ENCODE measurements at places on chromosomes 4 and X.

GRCh38 chr4:82787342-82787741, 11.3 kb downstream of the SCD5 start:
- no peak for DNase-seq

- no peak for DNase-seq
Observed at GRCh38 chrX:27903960-27904359, 77.3 kb downstream of the DCAF8L1 start.

DNA sequence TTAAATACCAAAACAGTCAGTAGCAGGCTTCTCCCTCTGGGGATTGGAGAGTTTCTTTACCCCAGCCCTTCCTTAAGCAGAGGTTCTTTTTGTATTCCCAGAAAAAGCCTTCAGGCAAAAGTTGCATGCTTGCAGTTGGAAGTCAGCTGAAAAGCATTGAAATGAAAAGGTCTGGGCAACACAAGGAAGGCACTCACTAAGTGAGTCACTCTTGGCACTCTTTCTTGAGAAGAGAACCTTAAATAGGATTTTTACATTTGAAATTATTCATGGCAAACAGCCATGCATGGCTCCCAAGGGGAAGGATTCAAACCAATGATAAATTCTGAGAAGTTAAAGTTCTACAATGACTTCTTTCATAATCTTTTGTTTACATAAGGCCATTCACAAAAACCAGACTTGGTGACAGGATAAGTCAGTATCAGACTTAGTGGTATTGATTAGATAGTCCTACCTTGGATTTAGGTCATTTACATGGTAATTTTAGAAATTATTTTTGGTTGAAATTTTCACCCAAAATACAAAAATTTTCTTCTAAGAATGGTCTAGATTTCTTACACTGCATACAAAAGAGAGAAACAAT, 2068.9 kb downstream of the PCDH7 start:
- no peak for DNase-seq

DNA sequence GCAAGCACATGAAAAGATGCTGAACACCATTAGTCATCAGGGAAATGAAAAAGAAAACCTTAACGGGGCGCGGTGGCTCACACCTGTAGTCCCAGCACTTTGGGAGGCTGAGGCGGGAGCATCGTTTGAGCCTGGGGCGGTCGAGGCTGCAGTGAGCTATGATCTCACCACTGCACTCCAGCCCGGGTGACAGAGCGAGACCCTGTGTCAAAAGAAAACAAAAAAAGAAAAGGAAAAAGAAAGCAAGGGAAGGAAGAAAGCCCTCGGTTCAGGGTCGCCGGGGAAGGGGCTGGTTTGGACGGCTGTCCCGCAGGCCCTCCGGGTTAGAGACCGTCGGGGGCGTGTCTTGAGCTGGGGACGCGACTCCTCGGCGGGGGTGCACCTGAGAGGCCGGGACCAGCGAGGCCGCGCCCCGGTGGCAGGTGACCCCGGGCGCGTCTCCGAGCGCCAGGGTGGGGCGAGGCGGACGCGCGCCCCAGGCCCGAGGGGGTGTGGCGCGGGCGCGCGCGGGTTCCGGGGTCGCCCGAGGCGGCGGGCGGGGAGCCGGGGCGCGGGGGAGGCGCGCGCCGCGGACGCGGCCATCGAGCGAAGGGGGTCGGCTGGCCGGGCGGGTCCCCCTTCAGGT, 478 bp upstream of the PLXNA3 start:
- peak; percentile 75 for DNase-seq

- DNase-seq, result no peak
Observed at GRCh38 chrX:21972046-21972445, 31.5 kb downstream of the SMS start.

DNA sequence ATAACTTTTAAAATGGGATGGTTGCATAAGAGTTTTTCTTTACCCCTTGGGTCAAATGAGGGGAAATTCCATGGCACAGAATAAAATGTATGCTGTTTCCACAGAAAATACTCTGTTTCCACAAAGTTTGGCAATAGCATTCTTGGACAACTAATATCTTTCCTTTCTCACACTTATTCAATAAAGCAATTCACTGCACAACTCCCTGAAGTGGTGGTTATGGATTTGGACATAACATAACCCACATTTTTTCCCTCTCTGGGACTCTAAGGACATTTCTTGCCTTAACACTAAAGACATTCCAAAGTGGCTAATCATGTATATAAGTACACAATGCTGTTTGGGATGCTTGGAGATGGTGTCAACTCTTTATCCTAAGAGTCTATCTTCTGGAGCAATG, 51.7 kb upstream of the GPM6B start:
- DNase-seq, result no peak

DNA sequence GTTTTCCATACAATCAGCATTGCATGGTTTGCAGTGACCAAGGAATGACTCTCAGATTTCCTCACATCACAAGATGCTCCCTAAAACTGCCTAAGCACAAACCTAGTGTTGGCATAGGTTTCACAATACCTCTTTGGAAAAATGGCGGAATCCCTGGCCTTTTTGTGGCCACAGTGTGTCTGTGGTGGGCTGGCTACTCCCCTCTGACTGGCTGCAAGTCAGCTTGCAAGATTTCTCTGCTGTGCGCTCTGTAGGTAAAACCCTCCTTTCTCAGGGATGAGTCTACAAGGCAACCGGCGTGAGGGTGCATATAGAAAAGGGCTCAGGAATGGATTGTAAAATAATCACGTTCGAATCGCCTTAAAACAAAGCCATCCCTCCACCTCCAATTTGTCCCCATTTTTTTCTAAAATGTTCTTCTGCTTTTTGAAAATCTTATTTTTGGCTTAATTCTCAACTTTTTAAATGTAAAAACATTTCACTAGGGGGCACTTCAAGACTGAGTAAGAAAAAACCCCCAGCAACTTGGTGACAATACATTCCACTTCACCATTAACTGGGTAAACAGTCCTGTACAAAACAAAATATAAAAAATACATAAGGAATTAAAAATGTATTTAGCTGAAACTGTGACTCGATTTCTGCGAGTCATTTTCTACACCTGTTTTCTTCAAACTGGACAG, 235.6 kb downstream of the STIM2 start:
- no peak for DNase-seq

DNA sequence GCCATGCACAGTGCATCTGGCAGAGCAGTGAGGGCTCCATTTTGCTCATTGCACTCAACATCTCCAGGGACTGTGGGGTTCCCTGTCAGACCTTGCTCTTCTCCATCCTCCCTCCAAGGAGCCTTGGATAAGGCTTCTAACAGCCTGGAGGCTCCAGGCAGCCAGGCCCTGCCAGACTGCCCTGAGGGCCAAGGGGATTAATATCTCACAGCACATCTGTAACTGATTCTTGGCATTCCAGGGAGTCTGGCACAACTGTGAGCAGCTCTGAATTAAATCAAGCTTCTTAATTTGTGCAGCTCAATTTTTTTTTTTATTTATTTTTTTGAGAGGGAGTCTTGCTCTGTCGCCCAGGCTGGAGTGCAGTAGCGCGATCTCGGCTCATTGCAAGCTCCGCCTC, 224.5 kb upstream of the PGRMC2 start:
- no peak for DNase-seq

DNA sequence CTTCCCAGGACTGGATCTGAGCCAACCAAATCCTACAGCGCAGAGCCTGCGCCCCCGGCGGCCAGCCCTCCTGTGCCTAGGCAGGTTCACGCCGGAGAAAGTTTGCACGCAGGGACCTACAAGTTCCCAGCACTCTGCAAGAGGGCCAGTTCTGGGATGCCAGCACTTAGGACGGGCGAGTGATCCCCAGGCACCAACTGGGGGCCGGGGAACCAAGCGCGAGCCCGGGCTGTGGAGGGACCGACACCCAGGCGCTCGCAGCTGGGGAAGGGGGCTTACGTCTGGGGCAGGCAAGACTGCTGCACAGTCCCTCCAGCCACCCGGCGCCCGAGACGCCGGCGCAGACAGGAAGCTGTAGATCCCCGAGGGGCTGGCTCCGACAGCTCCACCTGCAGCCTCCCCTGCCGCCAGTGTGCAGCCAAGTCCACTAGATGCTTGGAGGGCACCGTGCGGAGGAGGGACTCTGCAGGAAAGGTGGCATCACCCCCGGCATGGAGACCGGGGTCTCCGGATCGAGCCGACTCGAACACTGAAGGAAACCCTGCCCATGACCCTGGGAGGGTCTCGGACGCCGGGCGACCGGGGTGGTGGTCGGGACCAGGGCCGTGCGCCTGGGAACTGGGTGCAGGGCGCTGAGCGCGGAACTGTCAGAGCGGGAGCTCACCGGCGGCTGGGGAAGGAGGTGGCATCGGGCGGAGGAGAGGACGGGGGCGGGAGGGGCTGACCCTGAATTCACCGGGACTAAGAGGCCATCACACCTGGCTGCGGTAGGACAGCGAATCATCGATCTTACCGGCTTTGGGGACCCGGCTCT, 566 bp downstream of the CORIN start:
- peak; percentile 43 for DNase-seq

GRCh38 chrX:42047886-42048285, 124.5 kb upstream of the CASK start:
- DNase-seq, result no peak

DNA sequence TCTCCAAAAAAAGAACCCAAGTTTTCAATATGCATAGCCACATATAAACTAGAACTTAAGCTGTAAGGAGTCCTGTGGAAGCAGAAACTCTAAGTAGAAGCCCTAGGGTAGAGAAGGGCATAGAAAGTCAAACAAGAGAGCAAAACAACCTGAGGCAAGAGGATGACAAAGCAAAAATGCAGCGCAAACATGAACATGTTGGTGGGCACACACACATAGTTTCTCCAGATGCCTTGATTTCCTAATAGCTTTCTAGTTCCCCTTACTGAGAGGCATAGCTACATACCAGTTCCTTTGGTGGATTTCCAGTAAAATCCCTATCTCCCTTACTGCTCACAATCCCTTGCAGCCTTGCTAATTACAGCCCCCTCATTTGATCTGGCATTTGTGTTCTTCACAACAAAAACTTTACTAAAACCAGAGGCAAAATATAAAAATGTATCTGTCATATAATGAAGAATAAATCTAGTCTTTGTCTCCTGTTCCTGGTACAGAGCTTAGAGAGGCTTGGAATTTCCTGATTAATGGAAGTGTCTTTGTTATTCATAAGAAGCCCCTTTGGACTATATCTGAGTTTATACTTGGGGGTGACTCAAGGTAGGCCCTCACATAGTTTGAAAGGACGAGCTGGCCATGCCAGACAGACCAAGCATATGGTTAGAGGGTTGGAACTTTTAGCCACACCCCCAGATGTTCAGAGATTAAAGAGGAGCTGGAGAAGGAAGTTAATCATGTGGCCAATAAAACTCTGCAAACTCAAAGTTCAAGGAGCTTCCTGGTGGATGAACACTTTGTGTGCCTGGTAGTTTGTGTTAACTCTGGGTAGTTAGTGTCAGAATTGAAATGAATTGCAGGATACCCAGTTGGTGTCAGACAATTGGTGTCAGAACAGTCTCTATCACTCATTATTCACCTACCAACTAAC, 52.7 kb upstream of the ZCCHC13 start:
- DNase-seq, result no peak

DNA sequence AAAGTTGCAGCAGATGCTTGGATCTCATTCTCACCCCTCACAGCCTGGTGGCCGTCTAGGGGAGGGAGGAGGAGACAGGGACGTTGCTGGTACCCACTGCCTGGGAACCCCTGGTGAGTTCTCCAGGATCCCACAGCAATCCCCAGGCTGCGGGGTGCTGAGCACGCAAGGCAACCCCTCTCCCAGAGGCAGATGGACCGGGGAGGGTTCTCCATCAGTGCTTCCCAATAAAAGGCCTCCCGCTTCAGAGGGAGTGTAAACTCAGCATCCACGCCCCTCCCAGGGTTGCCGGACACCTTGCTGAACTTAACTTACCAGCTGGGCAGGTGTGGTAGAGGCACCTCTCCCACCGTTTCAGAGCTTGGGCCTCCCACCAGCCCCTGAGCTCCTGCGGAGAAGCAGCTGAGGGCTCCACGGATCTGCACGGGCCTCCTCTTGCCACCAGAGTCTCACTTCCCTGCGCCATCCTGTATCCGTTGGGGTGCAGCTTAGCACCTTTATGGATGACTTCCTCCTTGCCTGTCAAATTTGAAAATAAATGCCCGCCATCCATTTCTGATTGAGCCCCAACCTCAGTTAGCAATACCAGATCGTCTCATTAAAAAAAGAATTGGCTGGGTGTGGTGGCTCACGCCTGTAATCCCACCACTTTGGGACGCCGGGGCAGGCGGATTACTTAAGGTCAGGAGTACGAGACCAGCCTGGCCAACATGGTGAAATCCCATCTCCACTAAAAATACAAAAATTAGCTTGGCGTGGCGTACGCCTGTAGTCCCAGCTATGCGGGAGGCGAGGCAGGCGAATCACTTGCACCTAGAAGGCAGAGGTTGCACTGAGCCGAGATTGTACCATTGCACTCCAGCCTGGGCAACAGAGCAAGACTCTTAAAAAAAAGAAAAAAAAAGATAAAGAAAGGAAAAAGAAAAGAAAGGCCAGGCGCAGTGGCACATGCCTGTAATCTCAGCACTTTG, 14.8 kb upstream of the TBC1D14 start:
- no peak for DNase-seq

DNA sequence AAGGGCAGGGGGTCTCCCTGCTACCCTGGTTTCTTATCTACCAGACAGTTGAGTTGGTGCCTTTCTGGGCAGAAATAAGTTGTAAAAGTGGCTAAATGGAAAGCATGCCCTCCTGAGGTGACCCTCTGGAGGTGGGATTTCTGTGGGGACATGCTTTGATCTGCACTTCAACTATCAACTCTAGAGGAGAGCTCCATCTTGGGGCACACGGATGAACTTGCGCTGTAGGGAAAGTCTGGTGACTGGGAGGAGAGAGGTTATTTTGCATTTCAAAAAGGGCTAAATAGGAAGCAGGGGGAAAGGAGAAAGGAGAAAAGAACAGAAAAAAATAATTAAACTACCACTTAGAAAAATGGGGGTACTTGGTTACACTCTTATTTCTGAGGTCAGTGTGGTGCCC, 12.7 kb upstream of the RHOXF2B start:
- DNase-seq, result no peak

DNA sequence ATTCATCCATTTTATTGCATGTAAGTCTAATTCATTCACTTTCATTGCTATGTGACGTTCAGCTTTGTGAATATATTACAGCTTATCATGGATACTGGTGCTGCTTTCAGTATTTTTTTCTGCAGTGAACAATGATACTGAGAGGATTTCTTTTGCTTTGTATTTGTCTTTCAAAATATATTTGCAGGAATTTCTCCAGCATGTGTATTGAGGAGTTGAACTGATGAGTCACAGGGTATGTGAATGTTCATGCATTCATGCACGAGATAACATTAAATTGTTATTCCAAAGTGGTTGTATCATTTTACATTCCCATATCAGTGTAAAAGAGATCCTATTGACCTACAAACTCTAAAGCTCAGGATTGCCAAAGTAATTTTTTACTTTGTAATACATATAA, 283.8 kb upstream of the ARSJ start:
- DNase-seq, result no peak

DNA sequence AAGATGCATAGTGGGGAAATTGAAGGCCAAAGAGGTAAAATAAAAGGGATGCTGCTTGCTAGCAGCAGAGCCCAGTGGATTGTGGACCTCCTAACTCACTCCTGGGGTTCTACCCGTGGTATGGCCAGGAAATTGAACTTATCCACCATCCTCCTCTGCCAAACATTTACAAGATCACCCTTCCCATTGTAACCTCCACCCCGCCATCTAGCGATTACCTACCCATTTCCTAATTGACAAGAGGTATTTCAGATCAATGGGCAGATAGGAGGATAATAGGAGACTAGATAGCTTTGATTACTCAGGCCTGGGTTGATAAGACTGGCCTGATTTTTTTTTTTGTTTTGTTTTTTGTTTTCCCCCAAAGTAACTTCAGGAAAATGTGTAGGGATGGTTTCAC, 67.8 kb downstream of the REPS2 start:
- no peak for DNase-seq

All from CD4-positive, alpha-beta T cell treated with Interleukin-21 for 1 hour (primary cell).